ENCODE measurements at places on chromosomes 5 and 9. TPM values are rescaled to one million over a fixed set of nuclear protein-coding genes. Genes with fewer than 3 reads are reported as not detected.

- DNase-seq: no peak
Observed at GRCh38 chr9:137349471-137350033, 47.5 kb upstream of the NRARP start.

GRCh38 chr5:74810915-74811314 lies 43.9 kb downstream of the NSA2 start:
- no peak for DNase-seq

GRCh38 chr5:176735383-176736265 lies 74.7 kb upstream of the UNC5A start:
- peak; percentile 59 for DNase-seq

DNA sequence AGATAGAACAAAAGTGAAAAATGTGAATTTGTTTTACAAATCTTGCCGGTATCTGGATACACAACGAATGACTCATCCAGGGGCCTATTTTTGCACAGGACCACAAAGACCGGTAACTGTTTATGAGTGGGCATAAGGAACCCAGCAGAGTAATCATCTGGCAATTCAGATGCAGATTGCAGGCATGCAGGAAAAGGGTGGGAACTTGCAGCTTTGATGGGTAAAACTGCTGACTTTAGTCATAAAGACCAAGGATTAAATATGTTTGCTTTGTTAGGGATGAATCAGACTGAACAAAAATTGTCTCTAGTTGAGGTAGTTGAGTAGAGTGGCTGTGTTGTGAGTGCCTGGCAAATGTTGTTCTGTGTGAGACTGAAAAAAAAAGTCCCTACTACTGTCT lies 309.6 kb upstream of the CCNH start:
- DNase-seq: no peak

GRCh38 chr5:50745221-50745910 lies 78.9 kb downstream of the PARP8 start:
- no peak for DNase-seq

- no peak for DNase-seq
Observed at GRCh38 chr9:133592731-133593409, 16.3 kb downstream of the FAM163B start.

- DNase-seq: no peak
Observed at GRCh38 chr5:132386644-132387286, 17.3 kb downstream of the SLC22A5 start.

GRCh38 chr9:93916358-93916757 lies 38.8 kb downstream of the BARX1 start:
- no peak for DNase-seq

DNA sequence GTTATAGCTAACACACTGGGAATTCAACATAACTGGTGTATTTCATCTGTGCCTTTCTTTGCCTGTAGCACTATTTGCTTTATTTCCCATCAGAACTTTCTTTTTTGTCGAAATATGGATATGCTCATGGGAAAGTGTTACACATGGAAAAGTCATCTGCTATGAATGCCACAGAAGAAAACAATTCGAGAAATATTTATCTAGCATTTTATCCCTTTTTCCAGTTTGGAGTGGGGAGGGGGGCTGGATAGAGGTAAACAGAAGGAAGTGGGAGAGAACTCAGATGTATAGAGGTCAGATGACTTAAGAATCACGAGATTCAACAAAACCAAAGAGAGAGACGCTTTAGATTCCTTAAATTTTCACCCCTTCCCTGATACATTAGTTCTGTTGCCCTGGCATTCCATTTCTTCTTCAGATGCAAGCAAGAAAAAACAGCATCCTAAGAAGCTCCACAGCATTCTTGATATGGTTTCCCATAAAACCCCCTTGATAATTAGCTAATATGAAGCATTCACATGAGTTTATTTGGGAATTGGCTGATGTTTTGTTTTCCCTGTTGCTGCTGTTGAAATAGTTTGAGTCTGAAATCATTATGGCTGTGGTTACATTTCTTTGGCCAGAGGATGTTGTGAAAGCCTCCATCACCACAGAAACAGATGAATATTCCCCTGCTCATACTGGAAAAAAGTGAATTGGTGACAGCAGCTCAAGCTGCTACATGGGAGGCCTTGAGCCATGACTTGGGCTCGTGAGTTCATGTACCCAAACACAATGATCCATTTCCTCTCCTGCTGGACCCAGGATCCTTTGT lies 335.8 kb upstream of the DAB2 start:
- DNase-seq: no peak

DNA sequence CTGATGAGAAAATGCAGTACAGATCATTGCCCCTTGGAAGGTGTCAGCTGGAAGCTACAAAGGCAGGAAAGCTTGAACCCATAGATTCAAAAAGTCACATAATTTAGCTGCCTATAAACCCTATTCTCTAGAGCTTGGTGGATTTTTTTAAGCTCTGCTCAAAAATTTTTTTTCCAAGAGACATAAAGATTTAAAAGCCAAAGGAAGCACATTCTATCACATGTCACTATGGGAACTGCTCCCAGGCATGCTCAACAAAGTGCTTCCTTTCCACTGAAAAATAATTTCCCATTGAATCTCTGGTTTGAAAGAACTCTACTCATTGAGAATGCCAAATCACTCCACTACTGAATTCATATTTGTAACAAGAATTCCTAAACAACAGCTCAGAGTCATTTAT lies 419.8 kb downstream of the CETN3 start:
- no peak for DNase-seq

GRCh38 chr9:116749772-116750171 lies 62.7 kb downstream of the TRIM32 start:
- DNase-seq: no peak

- no peak for DNase-seq
Observed at GRCh38 chr5:67366691-67367395, 170.2 kb upstream of the CD180 start.

DNA sequence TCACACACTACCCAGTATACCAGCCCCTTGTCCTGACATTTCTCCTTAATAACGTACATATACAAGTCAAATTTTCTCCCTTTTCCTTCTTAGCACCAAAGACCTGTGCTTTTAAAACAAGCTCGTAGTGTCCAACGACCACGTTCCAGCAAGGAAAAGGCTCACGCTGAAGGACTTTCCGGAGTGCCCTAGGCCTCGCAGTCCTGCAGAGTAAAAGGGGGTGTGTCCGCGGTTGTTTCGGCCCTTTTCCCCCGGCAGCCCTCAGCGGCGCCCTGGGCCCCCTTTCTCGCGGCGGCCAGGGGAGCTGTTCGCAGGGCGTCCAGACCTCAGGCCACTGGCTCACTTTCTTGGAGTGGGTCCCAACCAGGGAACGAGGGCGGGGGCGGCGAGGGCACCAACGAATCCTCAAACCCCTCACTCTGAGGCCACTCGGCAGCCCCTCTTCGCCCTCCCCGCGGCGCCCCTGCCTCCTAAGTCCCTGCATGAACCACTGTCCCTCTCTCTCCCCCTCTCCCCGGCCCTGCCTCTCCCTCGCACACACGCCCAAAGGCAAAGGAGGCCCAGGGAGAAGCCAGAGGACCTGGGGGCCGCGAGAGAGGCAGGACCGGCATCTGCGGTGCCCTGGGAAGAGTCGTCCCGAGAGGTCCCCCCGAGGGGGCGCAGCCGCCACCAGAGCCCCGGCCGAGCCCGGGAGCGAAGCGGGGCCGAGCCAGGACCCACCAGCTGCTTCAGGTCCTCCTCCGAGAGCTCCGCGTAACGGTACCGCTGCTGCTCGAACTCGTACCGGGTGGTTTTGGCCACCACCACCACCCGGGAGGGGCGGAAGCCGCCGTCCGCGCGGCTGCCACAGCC lies 720 bp downstream of the NADK2 start:
- peak; percentile 87 for DNase-seq

GRCh38 chr5:153400931-153401330 lies 89.5 kb upstream of the GRIA1 start:
- DNase-seq: no peak

- DNase-seq: no peak
Observed at GRCh38 chr5:126368239-126368812, 54.9 kb upstream of the GRAMD2B start.

GRCh38 chr9:115668521-115668920 lies 485.1 kb upstream of the PAPPA start:
- no peak for DNase-seq

DNA sequence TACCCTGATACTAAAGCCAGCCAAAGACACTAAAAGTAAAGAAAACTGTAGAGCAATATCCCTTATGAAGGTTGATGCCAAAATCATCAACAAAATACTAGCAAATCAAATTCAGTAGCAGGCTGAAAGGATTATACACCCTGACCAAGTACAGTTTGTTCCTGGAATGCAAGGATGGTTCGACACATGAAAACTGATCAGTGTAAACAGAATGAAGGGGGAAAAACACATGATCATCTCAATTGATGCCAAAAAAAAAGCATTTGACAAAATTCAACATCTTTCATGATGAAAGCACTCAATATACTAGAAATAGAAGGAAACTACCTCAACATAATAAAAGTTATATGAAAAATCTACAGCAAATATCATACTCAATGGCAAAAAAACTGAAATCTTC lies 43.5 kb upstream of the LRRC14B start:
- DNase-seq: no peak

PCDHGA10 gene
- 22.4 TPM for total RNA-seq

PCDHGB5 gene
- total RNA-seq: 1.3 TPM
